NCI-H1417 treated with DMSO at 0.1 percent for 48 hours (cell line): ENCODE measurements at places on chromosomes 5 and 9.

- no peak for DNase-seq
Measured at GRCh38 chr9:12906646-12907045, 131.8 kb downstream of the LURAP1L start.

DNA sequence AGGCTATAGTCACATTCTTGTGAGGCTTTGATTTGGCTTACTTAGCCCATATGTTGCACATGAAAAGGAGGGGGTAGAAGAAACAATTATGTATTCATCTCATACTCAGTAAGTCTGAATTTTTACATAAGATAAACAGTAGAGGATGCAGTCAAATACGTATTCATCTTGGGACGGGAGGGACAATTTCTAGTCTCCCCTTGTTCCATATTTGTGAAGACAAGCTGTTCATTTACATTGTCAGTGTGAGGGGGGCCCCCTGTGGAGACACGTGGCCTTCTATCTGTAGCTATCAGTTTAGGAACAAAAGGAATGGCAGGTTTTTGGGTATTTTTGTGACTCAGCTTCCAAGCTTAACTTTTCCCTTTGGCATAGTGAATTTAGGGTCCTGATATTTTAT lies 49.2 kb upstream of the PPP1R2B start:
- no peak for DNase-seq

GRCh38 chr5:14407746-14408175 lies 173.8 kb upstream of the OTULINL start:
- no peak for DNase-seq

DNA sequence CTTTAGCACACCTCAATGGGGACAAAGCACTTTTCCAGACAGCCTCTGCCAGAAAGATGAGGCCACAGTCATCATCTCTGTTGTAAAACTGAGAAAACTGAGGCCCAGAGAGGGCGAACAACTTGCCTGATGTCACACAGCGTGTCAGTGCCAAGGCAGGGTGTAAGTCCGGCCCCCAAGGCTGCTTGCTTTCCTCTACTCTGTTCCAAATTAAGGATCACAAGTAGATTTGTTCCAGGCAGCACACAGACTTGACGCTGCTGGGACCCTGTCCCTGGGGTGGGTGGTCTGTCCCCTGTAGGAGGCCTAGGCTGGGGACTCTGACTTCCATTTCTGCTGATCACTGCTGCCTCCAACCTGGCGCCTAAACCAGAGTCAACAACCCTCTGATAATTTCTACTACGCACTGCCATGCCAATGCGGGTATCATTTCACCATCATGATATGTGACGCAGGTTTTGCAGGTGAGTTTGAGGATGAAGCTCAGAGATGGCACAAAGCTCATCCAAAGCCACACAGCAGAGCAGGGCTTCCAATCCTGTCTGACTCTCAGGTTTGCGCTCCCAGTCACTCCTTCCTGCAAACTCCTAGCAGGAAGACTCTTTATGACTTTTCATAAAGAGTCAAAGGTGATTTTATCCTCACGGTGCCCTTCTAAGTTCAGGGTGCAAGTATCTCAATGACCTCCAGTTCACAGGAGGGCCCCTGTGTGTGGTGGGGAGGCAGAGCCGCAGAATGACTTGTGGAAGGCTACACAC lies 13.5 kb upstream of the RALGDS start:
- no peak for DNase-seq

DNA sequence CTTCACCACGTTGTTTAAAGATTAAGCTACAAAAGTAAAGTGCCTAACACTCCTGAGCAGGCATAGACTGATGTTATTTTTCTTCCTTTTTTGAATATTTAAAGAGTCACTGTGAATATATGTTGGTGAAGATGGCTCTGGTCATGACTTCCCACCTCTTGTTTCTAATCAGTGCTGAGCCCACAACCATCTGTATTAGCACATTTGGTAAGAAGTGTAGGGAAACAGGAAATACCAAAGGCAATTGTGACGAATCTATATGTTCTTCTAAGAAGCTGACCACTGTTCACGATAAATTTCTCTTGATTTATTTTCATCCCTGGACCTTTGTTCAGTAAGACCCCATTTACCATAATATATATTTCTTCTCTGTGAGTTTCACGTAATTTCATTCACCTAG lies 108.3 kb upstream of the PCA3 start:
- DNase-seq, result no peak

DNA sequence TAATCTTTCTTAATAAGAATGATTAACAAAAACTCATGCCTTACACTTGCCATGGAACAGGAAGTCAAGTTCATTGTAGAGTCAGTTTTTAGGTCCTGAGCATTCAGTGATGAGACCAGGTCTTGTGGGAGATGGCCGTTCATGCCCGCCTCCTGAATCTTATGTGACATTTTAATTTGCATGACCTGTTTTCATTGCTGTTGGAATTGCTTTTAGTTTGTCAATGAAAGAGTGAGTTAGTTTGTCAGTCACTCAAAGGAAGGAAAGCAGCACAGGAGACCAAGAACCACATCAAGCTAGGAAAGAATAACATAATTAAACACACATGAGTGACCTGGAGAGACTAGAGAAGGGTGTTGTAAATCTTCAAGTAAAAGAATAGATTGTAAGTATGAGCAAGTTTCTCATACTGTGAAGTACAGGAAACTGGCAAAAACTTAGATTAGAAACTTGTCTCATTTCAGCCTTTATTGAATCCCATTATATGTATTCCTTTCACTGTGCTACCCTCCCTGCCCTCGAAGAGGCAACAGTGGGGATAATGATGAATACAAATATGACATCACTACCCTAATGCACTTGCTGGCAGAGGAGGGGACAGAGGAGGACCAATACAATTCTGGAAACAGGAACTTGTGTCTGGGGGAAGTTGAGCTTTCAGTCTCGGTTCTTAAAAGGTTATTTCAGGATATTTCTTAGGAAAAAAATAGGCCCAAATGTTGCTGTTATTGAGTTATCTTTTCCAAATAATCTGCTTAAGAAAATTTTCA lies 64.3 kb upstream of the C6 start:
- no peak for DNase-seq

DNA sequence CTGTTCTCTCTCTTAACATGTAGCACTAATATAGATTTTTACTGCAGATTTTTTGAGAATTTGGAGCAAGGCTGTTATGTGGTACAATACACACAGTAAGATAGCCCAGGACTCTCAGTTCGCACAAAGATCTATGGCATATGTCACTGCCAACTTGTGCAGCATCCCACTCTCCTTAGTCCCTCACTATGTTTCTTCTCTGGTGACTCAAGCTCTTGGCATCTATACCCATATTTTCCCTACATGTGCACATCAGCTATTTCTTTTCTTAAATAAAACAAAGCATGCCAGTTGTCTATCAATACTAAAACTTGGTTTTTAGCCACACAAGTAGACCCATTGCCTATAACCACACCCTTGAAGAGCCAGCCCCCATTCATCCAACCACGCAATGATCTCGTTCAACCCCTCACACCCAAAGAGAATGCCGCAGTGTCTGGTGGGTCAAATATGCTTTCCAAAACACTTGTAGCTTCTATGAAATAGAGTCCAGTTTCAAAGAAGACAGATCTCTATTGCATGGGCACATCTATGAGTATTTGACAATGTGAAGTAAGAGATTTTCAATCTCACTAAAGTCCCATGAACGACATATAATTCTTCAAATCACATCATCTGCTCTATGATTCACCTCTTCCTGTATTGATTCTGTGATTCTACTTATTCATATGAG lies 18.2 kb upstream of the IL7R start:
- no peak for DNase-seq

DNA sequence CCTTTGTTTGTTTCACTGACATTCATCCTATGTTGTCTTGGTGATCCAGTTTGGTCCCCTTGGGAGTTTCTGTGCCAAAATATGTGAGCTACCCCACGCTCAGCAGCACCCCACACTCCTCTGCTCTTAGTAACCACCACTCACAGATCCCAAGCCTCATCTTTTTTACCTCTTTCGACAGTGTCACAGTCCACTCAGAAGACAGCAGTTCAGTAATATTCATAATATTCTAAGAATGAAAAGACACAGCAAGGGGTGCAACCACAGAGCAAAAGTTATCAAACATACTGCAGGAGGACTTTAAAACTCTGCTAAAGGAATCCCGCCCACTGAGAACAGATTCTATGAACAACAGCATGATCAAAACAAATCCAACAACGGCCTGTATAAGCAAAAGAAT lies 28.2 kb downstream of the RNF130 start:
- no peak for DNase-seq

- no peak for DNase-seq
Measured at GRCh38 chr9:40928803-40929487, 199.5 kb downstream of the FOXD4L6 start.

DNA sequence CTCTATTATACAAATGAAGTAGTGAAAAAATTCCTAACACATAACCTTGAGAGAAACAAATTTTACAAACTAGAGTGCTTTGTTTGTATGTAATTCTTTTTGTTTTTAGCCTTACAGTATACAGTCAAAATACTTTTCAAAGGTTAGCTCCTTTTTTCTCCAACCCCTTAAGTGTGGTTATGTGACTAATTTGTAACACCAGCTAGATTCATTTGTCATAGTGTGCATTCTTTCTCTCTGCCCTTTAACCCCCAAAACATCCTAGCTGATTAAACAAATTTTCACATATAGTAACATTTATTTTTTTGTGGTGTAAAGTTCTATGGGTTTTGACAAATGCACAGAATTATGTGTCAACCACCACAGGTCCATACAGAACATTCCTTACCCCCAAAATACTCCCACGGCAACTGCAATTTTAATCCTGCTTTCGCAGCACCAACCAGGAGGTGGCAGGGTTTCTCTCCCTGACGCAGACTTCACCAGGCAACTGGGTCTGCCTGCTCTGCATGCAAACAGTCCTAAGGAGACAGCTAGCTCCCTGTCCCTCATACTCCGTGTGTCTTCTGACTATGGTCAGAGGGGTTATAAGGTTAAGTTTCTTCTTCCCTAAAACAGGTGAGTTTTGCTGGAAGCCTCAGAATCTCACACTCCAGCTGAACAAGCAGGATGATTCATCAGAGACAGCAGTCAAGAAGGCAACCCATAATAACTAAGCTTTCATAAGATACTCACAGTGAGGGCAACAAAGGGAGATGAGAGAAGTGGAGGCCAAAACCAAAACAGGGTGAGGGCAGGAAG lies 44.5 kb upstream of the NR5A1 start:
- no peak for DNase-seq

DNA sequence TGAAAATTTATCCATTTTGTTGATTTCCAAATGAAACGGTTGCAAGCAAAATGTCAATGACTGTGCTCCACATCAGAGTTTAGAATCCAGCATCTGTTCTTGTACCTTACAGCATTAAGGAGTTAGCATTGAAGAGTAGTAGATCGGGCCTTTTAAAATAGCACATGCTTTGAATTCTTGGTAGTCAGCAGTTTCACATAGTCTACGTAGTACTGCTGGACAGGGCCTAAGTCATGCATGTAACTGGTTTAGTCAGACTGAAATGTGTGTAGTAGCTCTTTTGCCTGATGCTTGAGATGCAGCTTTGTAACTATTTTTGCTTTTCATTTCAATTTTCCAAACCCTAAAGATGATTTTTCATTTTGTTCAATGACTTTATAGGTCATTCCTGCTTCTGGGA lies 19.8 kb downstream of the LECT2 start:
- no peak for DNase-seq

GRCh38 chr5:151083081-151083676 lies 2.3 kb upstream of the TNIP1 start:
- no peak for DNase-seq

- no peak for DNase-seq
Measured at GRCh38 chr5:1357946-1358725, 13.2 kb upstream of the CLPTM1L start.
